ENCODE measurements at places on chromosomes 1 and 21.
A peak's percentile ranks its signal among the peaks of the same experiment; 100 is the strongest.

- DNase-seq: no peak
- peaks cover 3% of the 10 kb centered on the region for H3K4me1 ChIP-seq
- no peaks in the 10 kb centered on the region for H3K36me3 ChIP-seq
Observed at GRCh38 chr21:43370091-43370658, 56.8 kb downstream of the SIK1 start.

- no peak for DNase-seq
- H3K27me3 ChIP-seq: no peaks in the 10 kb centered on the region
- H3K4me1 ChIP-seq: no peaks in the 10 kb centered on the region
Observed at GRCh38 chr1:54851936-54852524, 35.0 kb downstream of the DHCR24 start.

DNA sequence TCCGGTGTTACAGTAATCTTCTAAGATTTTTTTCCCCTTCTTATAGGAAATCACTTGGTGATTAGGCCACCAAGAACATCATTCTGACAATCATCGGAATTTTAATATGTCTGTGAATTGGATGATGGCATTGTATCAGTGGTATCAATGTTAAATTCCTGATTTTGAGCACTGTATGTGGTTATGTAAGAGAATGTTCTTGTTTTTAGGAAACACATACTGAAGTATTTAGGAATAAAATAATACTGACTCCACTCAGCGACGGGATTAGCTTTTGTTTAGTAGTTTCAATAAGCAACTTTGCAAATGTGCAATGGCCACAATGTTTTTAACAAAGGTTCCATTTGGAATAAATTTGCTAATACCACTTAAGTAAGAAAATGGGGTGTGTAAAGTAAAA is 30.6 kb downstream of the COL6A1 start:
- DNase-seq: no peak
- no peak overlapping the region for H3K4me3 ChIP-seq
- H3K4me1 ChIP-seq: no peaks in the 10 kb centered on the region
- H3K36me3 ChIP-seq: no peaks in the 10 kb centered on the region

- no peak overlapping the region for H3K27ac ChIP-seq
- no peak for DNase-seq
- H3K36me3 ChIP-seq: no peaks in the 10 kb centered on the region
- no peak overlapping the region for H3K4me3 ChIP-seq
- H3K4me1 ChIP-seq: 0 out of 2 replicates have a peak, but pooled peaks cover 1% of the 10 kb centered on the region
Observed at GRCh38 chr1:19723874-19724273, 59.2 kb downstream of the HTR6 start.

- no peaks in the 10 kb centered on the region for H3K4me1 ChIP-seq
- no peaks in the 10 kb centered on the region for H3K36me3 ChIP-seq
- H3K27me3 ChIP-seq: no peaks in the 10 kb centered on the region
- DNase-seq: no peak
- H3K27ac ChIP-seq: no peak overlapping the region
- no peak overlapping the region for H3K4me3 ChIP-seq
Observed at GRCh38 chr1:46333300-46334029, 7.1 kb upstream of the NSUN4 start.

- H3K4me1 ChIP-seq: no peaks in the 10 kb centered on the region
- no peak overlapping the region for H3K27ac ChIP-seq
- H3K36me3 ChIP-seq: peaks cover 12% of the 10 kb centered on the region
- H3K4me3 ChIP-seq: no peak overlapping the region
Observed at GRCh38 chr1:202850593-202851362, 38.2 kb downstream of the RABIF start.

DNA sequence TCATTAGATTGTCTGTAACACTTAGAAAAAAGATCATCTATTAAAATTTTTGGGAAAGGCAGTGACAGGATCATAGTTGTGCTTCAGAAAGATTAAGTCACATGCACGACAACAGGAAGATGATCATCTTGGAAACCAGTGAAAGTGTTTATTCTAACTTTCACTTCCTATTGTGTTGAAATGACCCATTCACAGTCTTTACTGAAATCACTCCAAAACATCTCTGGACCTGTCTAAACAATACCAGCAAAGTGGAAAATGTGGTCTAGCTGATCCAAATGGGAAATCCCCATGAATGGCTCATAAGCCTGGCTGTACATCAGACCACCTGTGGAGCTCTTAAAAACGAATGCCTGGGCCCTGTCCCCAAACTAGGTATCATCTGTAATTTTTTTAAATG is 111.1 kb upstream of the ETV3 start:
- no peaks in the 10 kb centered on the region for H3K4me1 ChIP-seq
- DNase-seq: no peak
- H3K27me3 ChIP-seq: no peaks in the 10 kb centered on the region

DNA sequence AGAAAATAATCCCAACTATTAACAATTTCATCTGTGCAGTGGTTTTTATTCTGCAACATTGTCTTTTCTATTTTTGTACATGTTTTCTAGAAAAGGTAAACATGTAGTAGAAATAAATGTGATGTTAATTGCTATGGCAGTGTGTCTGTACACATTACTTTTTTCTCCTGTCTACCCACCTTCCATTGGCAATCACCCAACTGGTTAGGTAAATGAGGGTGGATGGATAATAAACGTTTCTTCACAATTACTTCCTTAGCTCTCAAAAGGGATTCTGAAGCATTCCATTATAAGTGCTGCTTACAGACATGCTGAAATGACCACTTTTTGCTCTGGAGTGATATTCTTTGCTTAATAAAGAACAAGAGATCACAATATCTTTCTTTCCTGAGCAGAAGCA is 61.4 kb downstream of the MAGI3 start:
- H3K4me3 ChIP-seq: no peak overlapping the region
- no peaks in the 10 kb centered on the region for H3K4me1 ChIP-seq
- H3K36me3 ChIP-seq: no peaks in the 10 kb centered on the region
- DNase-seq: no peak

- no peak overlapping the region for H3K27ac ChIP-seq
- H3K4me1 ChIP-seq: no peaks in the 10 kb centered on the region
- peak; percentile 64 for DNase-seq
- no peaks in the 10 kb centered on the region for H3K36me3 ChIP-seq
Observed at GRCh38 chr1:154669464-154670282, 61.7 kb upstream of the ADAR start.

DNA sequence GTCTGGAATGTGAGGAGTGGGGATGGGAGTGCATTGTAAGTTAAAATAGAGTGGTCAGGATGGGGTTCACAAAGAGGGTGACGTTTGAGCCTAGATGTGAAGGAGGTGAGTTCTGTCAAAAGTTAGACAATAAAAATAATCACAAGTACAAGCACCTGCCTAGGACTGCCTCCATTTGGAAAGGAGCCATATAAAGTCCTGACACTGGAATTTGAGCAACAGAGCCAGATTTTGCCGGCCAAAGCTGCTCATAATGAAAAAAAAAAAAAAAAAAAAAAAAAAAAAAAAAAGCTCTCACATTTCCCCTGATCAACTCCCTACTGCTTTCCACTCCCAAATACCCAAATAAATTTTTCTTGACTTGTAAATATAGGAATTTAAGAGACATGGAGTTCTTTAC is 4.1 kb downstream of the PALMD start:
- no peak overlapping the region for H3K27ac ChIP-seq
- H3K4me1 ChIP-seq: peaks cover 4% of the 10 kb centered on the region
- no peak for DNase-seq
- no peaks in the 10 kb centered on the region for H3K27me3 ChIP-seq
- no peak overlapping the region for H3K4me3 ChIP-seq
- H3K36me3 ChIP-seq: no peaks in the 10 kb centered on the region

DNA sequence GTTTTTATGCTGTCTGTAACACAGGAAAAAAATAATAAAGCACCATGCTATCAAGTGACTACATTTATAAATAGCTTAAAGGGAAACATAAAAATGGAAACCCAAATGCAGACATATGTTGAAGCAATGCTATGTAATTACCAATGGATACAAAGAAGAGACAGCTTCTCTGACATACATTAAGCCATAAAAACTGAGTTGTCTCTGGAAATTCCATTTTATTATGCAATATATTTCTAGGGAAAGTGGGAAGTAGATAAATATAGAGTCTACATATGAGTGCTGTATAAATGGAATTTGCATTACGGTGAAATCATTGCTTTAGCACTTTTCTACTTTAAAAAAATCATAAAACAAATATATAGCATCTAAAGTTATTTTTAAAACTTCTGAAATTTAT is 135.2 kb upstream of the COL11A1 start:
- H3K27me3 ChIP-seq: no peaks in the 10 kb centered on the region
- no peak overlapping the region for H3K27ac ChIP-seq
- no peaks in the 10 kb centered on the region for H3K4me1 ChIP-seq
- no peak overlapping the region for H3K4me3 ChIP-seq
- no peaks in the 10 kb centered on the region for H3K36me3 ChIP-seq

- no peak overlapping the region for H3K27ac ChIP-seq
- no peak for DNase-seq
- H3K27me3 ChIP-seq: no peaks in the 10 kb centered on the region
- H3K36me3 ChIP-seq: no peaks in the 10 kb centered on the region
- no peak overlapping the region for H3K4me3 ChIP-seq
- H3K4me1 ChIP-seq: peaks cover 2% of the 10 kb centered on the region
Observed at GRCh38 chr1:207316622-207317391, 4.7 kb upstream of the CD55 start.

GRCh38 chr1:205976036-205976435 is 27.2 kb downstream of the RAB7B start:
- DNase-seq: no peak
- no peaks in the 10 kb centered on the region for H3K36me3 ChIP-seq
- H3K27ac ChIP-seq: no peak overlapping the region
- H3K4me3 ChIP-seq: no peak overlapping the region

DNA sequence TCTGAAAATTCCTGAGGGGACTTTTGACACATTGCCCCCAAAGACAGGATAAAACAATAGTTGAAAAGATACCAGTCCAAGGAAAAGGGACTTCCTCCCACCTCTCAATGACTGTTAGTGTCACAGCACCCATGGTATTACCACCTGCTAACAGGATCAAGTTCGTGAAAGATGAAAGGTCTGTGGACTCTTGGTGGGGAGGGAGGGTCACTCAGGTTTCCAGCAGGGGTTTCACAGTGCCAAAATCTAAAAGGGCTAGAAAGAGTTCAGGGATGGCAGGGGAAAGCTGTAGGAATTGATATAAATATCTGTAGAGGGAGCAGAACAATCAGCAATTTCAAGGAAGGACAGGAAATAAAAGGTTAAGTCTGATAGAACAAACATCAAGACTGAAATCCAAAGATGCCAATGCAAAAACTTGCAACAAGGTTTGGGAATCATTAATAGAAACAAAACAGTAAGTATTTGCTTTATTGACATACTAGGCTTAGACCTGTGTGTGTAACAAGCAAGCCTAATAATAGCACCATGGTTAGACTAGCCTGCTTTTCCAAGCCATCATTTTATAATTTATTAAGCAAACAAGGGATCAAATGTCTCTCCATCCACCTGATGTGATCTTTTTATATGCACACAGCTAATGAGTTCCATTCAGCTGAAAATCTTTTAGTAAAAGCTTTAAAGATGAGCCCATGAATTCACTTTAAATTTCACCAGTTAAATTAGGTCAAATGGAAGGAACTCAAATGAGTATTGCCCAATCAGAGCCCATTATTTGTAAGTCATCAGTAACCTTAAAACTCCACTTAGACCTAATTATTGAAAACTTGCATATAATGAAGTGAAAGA is 3.7 kb downstream of the MCL1 start:
- H3K27ac ChIP-seq: no peak overlapping the region
- H3K27me3 ChIP-seq: no peaks in the 10 kb centered on the region
- no peak for DNase-seq
